Pancreas (tissue), 10 donors: ENCODE measurements at places on chromosomes 6 and 20.

GRCh38 chr20:50048420-50049166 lies 64.4 kb downstream of the UBE2V1 start:
- DNase-seq, result no peak

DNA sequence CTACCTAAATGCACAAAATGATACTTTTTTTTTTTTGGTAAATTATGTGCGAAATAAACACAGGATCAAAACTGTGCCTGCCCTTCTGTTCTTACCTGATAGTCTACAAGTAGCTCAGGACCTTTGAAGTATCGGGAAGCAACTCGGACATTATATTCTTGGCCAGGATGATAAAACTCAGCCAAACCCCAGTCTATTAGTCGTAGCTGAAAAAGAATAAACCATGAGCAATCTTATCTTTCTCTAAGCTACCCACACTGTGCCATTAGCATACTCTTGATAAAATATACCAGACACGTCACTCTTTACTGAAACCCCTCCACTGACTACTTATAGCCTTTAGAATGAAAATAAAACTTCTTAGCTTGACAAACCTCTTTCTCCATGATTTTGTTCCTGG lies 29.8 kb upstream of the TBC1D20 start:
- no peak for DNase-seq

DNA sequence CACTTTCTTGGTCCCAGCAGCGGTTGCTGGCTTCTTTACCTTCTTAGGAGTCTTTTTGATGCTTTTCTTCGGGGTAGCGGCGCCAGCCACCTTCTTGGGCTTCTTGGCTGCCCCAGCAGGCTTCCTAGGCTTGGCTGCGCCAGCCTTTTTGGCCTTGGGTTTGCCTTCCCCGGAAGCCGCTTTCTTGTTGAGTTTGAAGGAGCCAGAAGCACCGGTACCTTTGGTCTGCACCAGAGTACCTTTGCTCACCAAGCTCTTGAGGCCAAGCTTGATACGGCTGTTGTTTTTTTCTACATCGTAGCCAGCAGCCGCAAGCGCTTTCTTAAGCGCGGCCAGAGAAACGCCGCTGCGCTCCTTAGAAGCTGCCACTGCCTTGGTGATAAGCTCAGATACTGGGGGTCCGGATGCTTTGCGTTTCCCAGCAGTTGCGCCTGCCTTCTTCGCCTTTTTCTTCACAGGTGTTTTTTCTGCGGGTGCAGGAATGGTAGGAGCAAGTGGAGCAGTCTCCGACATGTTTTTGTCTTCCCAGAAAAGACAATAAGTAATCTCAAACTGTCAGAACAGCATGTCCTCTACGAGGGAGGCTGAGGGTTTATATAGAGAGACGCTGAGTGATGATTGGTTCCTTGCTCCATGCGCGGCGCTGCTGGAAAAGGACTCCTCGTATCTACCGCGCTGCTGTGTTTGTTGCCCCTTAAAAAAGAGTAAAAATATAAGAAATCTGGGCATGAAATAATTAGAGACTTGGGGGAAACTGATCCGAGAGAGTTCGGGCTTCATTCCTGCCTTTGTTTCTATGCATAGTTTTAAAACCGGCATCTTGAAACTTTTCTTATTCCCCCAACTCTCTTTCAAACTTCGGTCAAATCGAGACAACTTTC lies 130.3 kb upstream of the BTN3A2 start:
- no peak for DNase-seq

DNA sequence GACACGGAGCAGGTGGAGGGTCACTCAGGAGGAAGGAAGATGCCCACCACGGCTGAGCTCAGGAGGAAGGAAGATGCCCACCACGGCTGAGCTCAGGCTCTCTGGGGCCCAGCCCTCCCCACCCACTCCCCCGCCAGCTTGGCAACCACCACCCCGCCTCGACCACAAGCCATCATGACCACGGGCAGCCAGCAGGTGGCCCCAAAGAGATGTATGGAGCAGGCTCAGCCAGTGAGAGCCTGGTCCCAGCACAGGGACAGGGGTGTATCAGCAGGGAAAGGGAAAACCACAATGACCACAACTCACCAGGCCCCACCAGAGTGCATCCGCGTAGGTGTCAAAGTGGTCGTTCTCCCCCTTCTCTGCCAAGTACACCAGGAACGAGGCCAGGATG lies 30.4 kb downstream of the KCNQ2 start:
- peak; percentile 26 for DNase-seq

- no peak for DNase-seq
Measured at GRCh38 chr6:35146453-35146852, 5.3 kb upstream of the TCP11 start.

- DNase-seq, result no peak
Measured at GRCh38 chr6:150566486-150566885, 33.2 kb upstream of the PLEKHG1 start.

DNA sequence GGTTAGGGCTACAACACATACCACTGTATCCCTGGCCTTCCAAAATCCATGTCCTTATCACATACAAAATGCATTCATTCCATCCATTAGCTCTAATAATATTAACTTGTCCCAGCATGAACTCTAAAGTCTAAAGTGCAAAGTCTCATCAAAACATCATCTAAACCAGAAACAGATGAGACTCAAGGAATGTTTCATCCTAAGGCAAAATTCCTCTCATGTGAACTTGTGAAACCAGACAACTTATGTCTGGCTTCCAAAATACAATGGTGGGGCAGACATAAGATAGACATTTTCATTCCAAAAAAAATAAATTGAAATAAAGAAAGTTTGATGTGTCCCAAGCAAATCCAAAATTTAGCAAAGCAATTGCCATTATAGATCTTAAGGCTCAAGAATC lies 257.4 kb downstream of the HTR1B start:
- DNase-seq, result no peak

DNA sequence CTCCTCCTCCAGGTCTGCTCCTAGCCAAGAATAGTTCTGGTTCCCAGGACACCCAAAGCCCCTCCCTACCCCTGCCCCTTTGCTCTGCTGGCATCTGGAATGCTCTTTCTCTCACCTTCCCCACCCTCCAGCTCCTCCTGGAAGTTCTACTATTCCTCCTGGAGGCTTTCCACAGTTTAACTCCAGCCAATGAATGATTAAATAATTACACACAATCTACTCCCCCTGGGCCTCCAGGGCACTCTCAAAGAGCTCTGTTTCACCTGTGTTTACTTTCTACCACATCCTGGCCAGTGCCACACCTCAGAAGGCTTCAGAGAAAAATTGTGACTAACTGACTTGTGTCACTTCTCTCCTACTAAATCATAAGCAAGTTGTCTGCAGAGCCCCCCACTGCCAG lies 36.2 kb downstream of the GCM1 start:
- DNase-seq, result no peak

DNA sequence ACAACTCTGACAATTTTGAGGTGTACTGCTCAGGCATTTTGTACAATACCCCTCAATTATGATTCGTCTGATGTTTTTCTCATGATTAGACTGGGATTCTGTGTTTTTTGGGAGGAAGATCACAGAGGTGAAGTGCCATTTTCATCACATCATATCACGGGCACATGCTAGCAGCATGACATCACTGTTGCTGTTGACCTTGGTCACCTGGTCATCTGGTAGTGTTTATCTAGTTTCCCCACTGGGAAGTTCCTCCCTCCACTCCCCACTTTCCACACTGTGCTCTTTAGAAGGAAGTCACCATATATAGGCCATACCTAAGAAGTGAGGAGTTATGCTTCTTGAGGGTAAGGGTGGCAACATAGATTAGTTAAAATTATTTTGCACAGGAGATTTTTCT lies 20.8 kb downstream of the GCM2 start:
- no peak for DNase-seq

DNA sequence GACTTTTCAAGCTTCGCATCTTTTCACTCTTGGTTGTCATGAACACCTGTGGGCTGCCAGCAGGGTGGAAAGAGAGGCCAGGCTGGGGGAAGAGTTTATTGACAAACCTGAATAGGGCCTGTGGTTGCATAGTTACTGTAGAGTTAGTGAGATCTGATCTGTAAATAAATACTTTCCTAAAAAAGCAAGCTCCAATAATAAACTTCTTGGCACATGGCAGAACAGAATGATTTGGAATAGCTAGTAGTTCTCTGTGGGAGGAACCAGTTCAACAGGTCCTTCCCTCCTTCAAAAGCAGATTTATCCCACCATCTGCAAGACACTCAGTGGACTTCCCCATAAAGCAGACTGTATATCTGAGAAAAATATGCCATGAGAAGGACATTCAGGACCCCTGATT lies 445.0 kb downstream of the HACE1 start:
- DNase-seq, result no peak

- no peak for DNase-seq
Measured at GRCh38 chr20:16104783-16105182, 468.5 kb downstream of the KIF16B start.

DNA sequence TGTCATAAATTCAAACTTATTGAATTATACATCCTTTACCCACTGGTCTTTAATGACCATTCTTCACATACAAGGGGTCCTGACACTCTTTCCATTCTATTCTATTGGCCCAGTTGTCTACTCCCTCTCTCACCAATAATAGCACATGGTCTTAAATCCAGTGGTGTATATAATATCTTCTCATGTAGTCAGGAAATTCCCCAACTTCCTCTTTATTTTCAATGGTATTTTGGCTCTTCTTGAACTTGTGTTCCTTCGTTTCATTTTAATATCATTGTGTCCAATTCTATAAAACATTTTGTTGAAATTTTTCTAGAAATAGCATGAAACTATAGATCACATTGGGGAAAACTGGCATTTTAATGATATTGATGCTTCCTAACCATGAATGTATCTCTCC lies 36.8 kb downstream of the PSMB9 start:
- no peak for DNase-seq

GRCh38 chr6:123769431-123769830 lies 34.2 kb upstream of the NKAIN2 start:
- no peak for DNase-seq

DNA sequence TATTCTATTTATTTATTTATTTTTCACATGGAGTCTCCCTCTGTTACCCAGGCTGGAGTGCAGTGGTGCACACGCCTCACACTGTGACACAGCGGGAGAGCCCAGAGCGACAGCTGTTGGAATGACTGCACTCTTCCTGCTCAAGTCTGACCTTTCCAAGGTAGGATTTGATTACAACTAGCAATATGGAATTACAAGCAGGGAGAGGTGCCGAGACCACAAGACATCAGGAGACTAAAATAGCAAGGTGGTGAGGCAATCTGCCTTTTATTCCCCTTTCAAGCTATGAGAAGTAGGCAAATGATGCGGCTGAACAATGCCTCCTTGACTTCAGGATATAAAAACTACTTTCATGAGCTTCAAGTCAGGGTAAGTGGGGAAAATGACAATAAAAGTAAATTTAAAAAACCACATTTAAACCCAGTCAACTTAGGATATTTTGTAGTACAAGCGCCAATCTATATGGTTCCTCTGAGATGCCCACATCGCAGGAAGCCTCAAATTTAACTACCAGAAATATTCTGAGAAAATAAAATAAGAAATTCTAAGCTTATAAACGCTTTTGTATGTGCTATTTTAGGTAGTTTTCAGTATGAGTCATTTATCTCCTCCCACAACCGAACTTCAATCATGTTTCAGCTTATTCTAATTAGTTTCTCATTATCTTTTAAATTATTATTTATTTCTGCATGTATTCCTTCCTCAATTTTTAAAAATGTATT lies 146.9 kb upstream of the SGK1 start:
- no peak for DNase-seq

DNA sequence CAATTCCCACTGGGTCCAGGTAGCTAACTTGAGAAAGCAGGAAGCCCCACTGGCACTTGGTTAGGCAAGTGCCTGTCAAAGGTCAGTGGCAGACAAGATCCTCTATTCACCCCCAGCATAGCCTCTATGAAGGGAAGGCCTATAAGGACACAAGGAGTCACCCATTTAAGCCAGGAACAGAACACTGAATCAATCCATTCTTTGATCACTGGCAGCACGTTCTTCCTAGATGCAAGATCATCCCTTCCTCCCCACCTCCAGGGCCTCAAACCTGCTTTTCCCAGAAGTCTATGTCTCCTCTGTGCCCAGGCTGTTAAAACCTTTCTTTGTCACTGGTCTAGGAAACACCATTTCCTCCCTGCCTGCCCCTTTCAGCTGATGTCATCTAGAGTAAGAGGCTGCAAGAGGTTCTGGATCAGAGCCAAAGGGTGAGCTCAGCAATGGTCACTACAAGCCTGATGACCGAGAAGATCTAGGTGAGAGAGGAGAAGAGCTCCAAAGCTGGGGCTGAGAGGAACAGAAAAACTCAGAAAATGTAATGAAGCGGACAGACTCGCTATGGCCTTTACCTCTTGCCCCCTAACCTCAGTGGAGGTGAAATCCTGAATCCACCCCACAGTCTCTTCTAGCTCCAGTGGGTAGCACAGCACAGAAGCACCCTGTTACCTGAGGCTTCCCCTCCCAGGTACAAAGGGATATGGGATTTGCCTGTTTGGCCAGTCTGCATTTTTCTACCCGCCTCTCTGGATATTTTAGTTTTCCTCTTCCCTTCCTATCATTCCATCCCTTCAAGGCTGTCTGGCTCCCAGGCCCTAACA lies 1.8 kb downstream of the GTPBP2 start:
- peak; percentile 88 for DNase-seq

DNA sequence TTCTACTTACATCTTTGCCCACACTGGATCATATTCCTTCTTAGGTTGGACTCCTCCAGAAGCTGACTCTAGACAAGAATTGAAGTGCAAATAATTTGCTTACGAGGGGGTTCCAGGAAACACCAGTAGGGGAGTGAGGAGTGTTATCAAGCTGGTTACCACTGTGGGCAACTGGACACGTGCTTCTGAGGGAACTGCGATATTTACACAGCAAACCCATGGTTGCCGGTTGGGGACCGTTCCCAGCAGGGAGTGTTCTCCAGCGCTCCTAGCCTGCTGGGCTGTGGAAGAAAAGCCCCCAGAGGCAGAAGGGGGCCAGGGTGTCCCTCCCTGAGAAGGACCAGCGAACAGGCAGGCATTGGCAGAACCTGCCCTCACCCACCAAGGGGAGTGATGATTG lies 21.7 kb downstream of the MDFI start:
- DNase-seq, result no peak

DNA sequence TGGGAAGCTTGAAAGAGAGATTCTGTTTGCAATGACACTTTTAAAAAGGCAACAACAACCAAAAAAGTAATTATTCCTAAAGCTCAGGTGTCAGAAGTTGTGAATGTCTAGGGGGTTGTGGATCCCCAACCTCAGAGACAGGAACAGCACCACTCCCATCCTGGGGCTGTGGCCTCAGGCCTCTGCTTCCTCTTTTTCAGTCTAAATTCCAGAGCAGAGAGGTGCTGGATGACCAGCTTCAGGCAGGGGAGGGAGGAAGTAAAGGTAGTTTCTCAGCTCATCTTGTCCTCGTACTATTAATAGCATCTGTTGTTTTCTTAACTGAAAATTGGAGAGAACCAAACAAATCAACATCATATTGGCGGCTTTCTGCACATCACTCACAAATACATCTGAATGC lies 8.3 kb downstream of the NT5E start:
- DNase-seq, result no peak

- no peak for DNase-seq
Measured at GRCh38 chr20:33177866-33178265, 9.9 kb downstream of the BPIFA2 start.
